ENCODE measurements at places on chromosomes 6 and 20. TPM values are rescaled to one million over a fixed set of nuclear protein-coding genes. Genes with fewer than 3 reads are reported as not detected.

The MLN gene
- polyA plus RNA-seq: not detected

The SNHG17 gene
- polyA plus RNA-seq: 19.7 TPM

The ENPP1 gene
- 3.7 TPM for polyA plus RNA-seq

The TGM3 gene
- polyA plus RNA-seq: not detected

The DPPA5 gene
- polyA plus RNA-seq: not detected

The COL11A2 gene
- polyA plus RNA-seq: 2.3 TPM

The CCN6 gene
- 8.4 TPM for polyA plus RNA-seq

The GLP1R gene
- 0.13 TPM for polyA plus RNA-seq

The MCHR2 gene
- not detected for polyA plus RNA-seq

The BTN2A1 gene
- polyA plus RNA-seq: 15.6 TPM

Measured in kidney (tissue), 22 donors.